Pancreas (tissue), 10 donors: ENCODE measurements at places on chromosomes 5 and 9. TPM values are rescaled to one million over a fixed set of nuclear protein-coding genes. Genes with fewer than 3 reads are reported as not detected.

Gene INSL6
- not detected for total RNA-seq

Gene FOXB2
- total RNA-seq, result not detected

Gene REEP2
- 2.8 TPM for total RNA-seq

Gene NMUR2
- not detected for total RNA-seq

Gene SLC24A2
- 0.05 TPM for total RNA-seq

Gene GARIN3
- total RNA-seq, result not detected

Gene PCDHA1
- 0.09 TPM for total RNA-seq

Gene BASP1
- total RNA-seq, result 2.1 TPM

Gene SURF2
- 7.8 TPM for total RNA-seq

Gene NANS
- 22.8 TPM for total RNA-seq

Gene CSF1R
- 30.5 TPM for total RNA-seq

Gene TMC1
- total RNA-seq, result not detected

Gene TLX3
- not detected for total RNA-seq

Gene RABL6
- 64.6 TPM for total RNA-seq

Gene TOR2A
- 6.2 TPM for total RNA-seq

Gene JAKMIP2
- total RNA-seq, result 0.76 TPM

Gene SCGB3A1
- total RNA-seq, result 2.0 TPM

Gene CNTLN
- total RNA-seq, result 2.2 TPM

Gene CTXN3
- total RNA-seq, result not detected
